ENCODE measurements at places on chromosomes 7 and 10. TPM values are rescaled to one million over a fixed set of nuclear protein-coding genes. Genes with fewer than 3 reads are reported as not detected.

DNA sequence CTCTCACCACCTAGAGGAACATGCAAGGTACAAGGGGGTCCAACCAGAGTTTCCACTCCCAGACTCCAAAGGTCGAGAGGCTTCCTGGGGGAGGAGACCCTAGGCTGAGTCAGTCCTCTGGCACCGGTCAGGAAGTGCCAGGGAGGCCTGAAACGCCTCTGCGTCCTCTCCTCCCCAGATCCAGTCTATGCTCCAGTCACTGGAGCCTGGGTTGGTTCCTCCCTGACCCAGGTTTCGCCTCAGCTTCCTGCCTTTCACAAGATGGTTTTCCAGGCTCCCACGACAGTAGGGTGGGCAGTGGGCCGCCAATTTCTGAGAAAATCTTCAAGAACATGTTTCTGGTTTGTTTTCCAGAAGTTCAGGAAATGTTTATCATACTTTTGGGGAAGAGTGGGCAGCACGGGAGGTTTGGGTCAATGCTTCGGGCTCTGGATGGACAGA lies 30.0 kb downstream of the DUSP5 start:
- no peak overlapping the region for H3K4me3 ChIP-seq
- peaks cover 33% of the 10 kb centered on the region for H3K4me1 ChIP-seq
- H3K27me3 ChIP-seq: no peaks in the 10 kb centered on the region
- no peaks in the 10 kb centered on the region for H3K36me3 ChIP-seq
- no peak for DNase-seq

- H3K27ac ChIP-seq: no peak overlapping the region
- H3K4me3 ChIP-seq: no peak overlapping the region
- no peaks in the 10 kb centered on the region for H3K27me3 ChIP-seq
- no peaks in the 10 kb centered on the region for H3K4me1 ChIP-seq
- no peak for DNase-seq
These were observed 98.9 kb downstream of the LRMDA start for GRCh38 chr10:75530299-75530698.

DNA sequence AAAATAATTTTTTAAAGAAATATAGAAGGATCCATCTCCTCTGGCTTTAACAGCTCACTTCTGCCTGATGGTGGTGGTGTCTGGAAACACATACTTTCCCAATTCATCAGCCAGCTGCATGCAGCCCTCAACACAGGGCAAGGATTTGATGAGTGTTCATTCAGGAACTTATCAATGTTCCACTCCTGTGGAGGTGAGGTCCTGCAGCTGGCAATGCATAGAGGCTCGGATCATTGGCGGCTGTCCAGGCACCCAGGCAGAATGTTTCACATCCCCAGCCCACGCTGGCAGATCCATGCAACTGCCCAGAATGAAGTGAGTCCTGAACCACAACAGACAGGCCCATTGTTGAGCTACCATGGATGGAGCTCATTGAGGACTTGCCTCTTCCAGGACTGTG lies 55.2 kb upstream of the KCNMA1 start:
- 0 out of 2 replicates have a peak, but pooled peaks cover 1% of the 10 kb centered on the region for H3K27me3 ChIP-seq
- no peak overlapping the region for H3K4me3 ChIP-seq
- H3K36me3 ChIP-seq: no peaks in the 10 kb centered on the region
- no peak for DNase-seq
- H3K27ac ChIP-seq: no peak overlapping the region
- no peaks in the 10 kb centered on the region for H3K4me1 ChIP-seq

GRCh38 chr10:28704464-28705161 lies 27.3 kb downstream of the BAMBI start:
- H3K27ac ChIP-seq: no peak overlapping the region
- H3K27me3 ChIP-seq: no peaks in the 10 kb centered on the region
- no peak for DNase-seq
- H3K36me3 ChIP-seq: peaks cover 1% of the 10 kb centered on the region

GRCh38 chr10:86687750-86688149 lies 19.4 kb downstream of the LDB3 start:
- no peaks in the 10 kb centered on the region for H3K4me1 ChIP-seq
- H3K36me3 ChIP-seq: no peaks in the 10 kb centered on the region
- H3K27me3 ChIP-seq: no peaks in the 10 kb centered on the region

GRCh38 chr10:72335394-72336258 lies 19.1 kb downstream of the DNAJB12 start:
- H3K27me3 ChIP-seq: no peaks in the 10 kb centered on the region
- peaks cover 3% of the 10 kb centered on the region for H3K36me3 ChIP-seq
- no peak for DNase-seq
- H3K4me3 ChIP-seq: no peak overlapping the region
- H3K27ac ChIP-seq: no peak overlapping the region
- H3K4me1 ChIP-seq: 0 out of 2 replicates have a peak, but pooled peaks cover 3% of the 10 kb centered on the region

- H3K27ac ChIP-seq: no peak overlapping the region
- H3K4me1 ChIP-seq: no peaks in the 10 kb centered on the region
- no peaks in the 10 kb centered on the region for H3K27me3 ChIP-seq
- H3K36me3 ChIP-seq: no peaks in the 10 kb centered on the region
- no peak overlapping the region for H3K4me3 ChIP-seq
- no peak for DNase-seq
These were observed 222.9 kb upstream of the AGK start for GRCh38 chr7:141328290-141328689.

The CACNA2D1 gene
- not detected for total RNA-seq
